ENCODE measurements at places on chromosomes 4 and X.

- no peak for DNase-seq
These were observed 110.3 kb downstream of the UBE2NL start for GRCh38 chrX:143994206-143994605.

DNA sequence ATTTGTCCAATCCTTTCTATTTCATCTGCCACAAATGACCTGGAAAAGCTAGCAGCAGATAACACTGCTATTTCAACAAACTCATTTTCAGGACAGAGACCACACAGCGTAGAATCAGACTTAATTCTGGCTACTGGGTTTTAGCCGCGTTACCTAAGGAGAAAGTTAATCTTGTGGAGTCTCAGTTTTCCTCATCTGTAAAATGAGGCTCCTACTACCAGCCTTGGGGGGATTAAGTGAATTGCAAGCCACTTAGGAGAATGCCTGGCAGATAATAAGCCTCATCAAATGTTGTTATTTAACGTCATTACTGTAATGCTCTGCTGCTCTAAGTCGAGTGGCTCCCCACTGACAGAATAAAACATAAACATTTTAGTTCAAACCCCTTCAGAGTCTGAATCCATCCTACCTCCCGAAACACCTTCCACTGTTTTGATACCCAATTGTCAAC is 1.4 kb downstream of the CCNI start:
- no peak for DNase-seq

GRCh38 chrX:129842510-129843208 is 1.0 kb downstream of the ZDHHC9 start:
- DNase-seq = no peak

DNA sequence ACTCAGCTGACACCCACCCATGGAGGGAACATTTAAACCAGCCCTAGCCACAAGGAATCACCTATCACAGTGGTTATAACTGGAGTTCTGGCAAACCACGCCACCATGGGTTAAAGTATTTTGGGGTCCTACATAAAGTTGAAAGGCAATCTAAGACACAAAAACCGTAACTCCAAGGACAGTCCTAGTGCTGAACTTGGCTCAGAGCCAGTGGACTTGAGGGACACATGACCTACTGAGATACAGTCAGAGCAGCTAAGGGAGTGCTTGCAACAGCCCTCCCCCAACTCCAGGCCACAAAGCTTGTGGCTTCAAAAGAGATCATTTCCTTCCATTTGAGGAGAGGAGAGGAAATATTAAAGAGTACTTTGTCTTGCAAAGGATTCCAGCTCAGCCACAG is 300.5 kb downstream of the FGF13 start:
- DNase-seq = no peak

- no peak for DNase-seq
These were observed 107.4 kb upstream of the F9 start for GRCh38 chrX:139423186-139423585.

GRCh38 chr4:680928-681645 is 6.7 kb downstream of the MYL5 start:
- DNase-seq = no peak

- no peak for DNase-seq
These were observed 14.0 kb upstream of the TTC29 start for GRCh38 chr4:146959692-146960091.

DNA sequence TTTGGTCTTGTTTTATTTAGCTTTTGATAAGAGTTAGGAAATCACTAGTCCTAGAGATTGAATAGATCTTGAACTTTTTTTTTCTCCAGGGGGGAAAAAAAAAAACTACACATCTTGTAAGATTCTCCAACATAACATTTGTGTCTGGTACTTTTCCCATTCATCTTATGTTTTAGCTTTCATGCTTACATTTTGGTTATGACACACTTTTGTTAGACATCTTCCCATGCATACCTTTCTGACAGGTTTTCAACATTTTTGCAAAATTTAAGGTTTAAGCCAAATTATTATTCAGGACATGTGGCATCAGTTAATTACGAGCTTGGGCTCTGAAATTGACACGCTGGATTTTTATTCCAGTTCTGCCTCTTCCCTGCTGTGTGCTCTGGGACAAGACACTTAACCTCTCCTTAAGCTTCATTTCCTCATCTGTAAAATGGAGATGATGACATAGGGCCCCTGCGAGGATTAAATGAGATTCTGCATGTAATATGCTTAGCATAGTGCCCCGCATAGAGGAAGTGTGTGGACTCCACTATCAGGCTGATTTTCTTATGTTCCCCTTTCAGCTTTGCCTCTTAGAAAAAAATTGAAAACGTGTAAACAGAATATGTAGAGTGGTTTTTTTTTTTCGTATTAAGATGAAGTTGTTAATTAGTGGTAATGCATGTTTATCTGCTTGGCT is 5.3 kb downstream of the KIT start:
- no peak for DNase-seq

GRCh38 chr4:78220283-78220682 is 163.2 kb downstream of the FRAS1 start:
- no peak for DNase-seq

- no peak for DNase-seq
These were observed 47.2 kb upstream of the CD99 start for GRCh38 chrX:2643880-2644279.

- no peak for DNase-seq
These were observed 105.2 kb upstream of the GATB start for GRCh38 chr4:151865744-151866591.

GRCh38 chrX:153869473-153870287 is 16.3 kb downstream of the L1CAM start:
- no peak for DNase-seq
